Activated T-cell treated with anti-CD3 and anti-CD28 coated beads for 24 hours (primary cell): ENCODE measurements at places on chromosomes 11 and 22.

- DNase-seq = no peak
Observed at GRCh38 chr22:36971341-36972125, 47.7 kb downstream of the TST start.

DNA sequence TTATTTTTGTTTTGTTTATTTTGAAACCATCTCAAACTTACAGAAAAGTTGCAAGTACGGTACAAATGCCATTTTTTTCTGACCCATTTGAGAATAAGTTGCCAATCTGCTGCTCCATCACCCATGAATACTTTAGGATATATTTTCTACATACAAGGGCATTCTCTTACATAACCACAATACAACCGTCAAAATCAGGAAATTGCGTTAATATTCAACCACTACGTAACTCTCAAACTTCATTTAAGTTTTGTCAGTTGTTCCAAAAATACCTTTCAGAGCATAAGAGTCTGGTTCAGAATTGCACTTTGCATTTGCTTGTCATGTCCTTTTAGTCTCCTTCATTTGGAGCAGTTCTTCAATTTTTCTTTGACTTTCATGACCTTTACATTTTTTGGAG lies 194.3 kb upstream of the BDNF start:
- no peak for DNase-seq

DNA sequence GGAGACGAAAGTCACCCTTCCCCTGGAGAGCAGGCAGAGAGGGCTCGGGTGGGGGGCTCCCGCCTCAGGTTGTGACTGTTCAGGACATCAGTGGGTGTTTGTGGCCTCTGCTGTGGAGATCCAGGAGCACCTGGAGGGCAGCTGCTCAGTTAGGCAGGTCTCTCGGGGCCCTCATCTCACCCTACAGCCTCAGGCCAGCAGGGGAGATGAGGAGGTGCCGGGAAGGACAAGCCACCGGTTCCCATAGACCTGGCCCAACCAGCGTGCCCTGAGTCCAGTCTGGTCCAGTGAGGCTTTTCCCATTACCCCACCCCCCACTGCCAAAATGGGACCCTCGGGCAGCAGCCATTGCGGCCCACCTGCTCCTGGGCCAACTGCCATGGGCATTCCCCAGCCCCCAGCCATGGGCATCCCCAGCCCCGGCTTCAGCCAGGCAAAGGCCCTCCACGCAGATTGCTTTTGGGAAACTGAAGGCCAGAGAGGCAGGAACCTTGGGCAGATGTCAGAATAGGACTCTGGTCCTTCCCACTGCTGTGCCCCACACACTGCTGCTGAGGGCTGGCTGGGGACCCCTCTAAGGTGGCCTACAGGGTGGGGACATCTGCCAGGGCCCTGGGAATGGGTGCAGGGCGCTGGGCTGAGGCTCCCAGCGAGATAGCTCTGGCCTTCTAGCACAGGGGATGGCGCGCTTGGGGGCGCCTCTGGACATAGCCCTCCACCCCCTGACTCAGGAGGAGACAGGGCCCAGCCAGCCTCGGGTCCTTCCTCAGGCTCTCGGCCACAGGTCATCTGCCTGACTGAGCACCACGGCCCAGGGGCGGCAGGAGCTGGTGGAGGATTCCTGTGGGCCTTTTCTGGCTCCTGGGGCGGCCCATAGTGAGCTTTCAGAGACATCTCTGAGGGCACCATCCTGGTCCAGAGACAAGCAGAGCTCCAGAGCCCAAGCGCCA lies 4.8 kb downstream of the PIM3 start:
- DNase-seq = no peak

GRCh38 chr11:86396396-86396795 lies 21.7 kb downstream of the CCDC81 start:
- DNase-seq = no peak

DNA sequence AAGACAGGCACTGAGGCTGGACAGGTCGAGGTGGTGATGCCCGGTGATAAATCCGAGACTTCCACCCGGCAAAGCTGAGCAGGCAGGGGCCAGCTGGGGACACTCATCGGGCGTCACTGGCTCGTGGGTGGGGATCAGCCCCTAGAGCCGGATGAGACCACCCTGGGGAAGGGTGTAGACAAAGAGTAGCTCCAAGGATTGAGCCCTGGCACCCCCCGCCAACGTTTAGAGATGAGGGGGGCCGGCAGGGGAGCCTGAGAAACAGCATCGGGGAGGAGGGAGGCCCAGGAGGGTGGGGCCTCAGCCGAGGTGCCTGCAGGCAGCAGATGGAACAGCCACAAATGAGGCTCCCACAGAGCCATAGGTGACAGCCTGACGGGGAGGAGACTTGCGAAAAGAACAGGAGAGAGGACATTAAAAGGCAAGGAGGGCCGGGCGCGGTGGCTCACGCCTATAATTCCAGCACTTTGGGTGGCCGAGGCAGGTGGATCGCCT lies 27.4 kb upstream of the CBX7 start:
- DNase-seq = no peak

GRCh38 chr11:126403658-126404057 lies 48.2 kb downstream of the ST3GAL4 start:
- DNase-seq = no peak

- DNase-seq = peak; percentile 50
Observed at GRCh38 chr11:72642884-72643522, 31.2 kb downstream of the PDE2A start.

DNA sequence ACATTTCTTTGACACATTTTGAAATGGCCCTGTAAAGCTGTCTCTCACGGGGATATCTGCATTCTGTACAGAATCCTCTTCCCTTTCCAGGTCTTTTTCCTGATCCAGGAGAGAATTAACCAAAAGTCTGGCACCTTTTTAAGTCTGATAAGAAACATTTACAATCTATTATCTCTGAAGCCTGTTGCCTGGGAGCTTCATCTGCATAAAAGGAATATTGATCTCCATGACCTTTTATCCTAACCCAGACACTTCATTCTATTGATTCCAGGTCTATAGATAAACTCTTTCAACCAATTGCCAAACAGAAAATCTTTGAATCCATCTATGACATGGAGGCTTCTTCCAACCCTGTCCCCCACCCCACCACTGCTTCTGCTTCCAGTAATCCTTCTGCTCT lies 33.7 kb upstream of the EI24 start:
- no peak for DNase-seq

DNA sequence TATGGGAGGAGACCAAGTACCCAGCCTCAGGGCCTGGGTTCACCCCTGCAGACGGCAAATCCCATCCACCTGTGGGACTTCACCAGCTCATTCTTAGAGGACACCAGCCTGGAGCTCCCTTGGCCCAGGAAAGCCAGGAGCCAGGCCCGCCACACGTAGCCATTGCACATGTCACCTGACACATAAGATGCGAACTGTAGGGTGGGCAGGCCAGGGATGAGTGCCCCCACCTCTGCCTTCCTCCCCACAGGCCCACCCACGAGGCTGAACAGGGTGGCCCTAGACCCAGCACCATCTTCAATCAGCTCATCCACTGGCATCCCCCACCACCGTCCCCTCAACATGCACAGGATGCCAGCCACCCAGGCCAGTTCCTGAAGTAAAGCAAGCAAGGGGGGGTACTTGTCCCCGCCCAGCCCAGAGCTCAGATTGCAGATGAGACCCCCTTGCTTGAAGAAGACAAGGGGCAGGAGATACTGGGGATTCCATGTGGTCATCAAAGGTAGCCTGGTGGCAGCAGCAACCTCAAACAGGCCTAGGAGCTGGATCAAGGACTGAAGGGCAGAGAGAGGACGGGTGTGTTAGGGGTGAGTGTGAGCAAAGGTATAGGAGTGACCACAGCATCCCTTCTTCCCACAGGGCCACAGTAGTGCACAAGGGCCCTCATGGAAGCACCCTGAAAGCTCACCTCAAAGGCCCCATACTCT lies 45.6 kb downstream of the IGLL5 start:
- no peak for DNase-seq

GRCh38 chr22:34294476-34294875 lies 374.2 kb upstream of the LARGE1 start:
- no peak for DNase-seq

- DNase-seq = no peak
Observed at GRCh38 chr22:28799606-28800307, 612 bp downstream of the XBP1 start.

- DNase-seq = no peak
Observed at GRCh38 chr11:41065432-41065831, 394.0 kb downstream of the LRRC4C start.

DNA sequence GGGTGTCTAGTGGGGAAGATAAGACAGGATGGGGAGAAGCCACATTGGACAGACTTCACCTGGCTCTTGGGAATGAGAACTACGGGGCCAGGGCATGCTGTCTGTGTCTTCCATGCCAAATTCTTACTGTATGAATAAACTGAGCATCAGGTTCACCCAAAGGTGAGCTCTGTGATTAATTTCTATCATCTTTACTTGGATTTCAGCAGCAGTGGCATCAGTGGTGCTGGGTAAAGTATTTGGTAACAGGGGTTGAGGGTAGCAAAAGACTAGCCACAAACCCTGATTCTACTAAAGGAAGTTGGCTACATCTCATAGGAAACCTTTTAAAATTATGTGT lies 38.8 kb downstream of the IRAG1 start:
- no peak for DNase-seq

DNA sequence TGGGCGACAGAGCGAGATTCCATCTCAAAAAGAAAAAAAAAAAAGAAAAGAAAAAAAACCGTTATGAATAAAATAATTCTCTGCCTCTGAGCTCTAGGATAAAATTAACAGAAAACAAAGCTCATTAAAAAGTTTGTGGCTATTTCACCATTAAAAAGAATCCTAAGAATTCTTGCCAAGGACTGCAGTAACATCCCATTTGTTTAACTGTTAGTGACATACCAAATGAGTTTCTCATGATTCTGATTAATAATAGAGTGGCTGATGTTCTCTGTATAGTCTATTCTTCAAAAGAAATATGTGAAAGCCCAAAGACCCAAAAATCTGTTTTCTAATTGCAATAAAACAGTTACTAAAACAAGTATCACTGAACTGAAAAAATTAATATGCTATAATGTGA lies 19.7 kb downstream of the CLNS1A start:
- no peak for DNase-seq

DNA sequence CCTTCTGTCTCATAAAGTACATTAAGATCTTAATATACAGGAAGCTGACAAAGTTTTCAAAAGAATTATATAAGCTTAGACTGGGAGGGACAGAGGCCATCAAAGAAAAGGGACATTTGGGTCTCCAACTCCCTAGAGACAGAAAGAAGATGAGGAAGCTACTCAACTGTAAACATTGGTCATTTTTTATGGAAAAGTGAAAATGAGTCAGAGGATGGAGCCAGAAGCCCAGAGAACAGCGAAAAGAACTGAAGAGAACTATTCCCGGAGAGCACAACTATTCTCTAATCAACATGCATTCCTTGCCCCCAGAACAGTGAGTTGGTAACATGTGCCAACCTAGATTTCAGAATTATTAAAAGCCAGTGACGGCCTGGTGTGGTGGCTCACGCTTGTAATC lies 779.3 kb downstream of the DLG2 start:
- DNase-seq = no peak

GRCh38 chr22:42745118-42745517 lies 24.4 kb upstream of the A4GALT start:
- DNase-seq = no peak

GRCh38 chr11:112437096-112437495 lies 176.4 kb upstream of the PLET1 start:
- DNase-seq = no peak

DNA sequence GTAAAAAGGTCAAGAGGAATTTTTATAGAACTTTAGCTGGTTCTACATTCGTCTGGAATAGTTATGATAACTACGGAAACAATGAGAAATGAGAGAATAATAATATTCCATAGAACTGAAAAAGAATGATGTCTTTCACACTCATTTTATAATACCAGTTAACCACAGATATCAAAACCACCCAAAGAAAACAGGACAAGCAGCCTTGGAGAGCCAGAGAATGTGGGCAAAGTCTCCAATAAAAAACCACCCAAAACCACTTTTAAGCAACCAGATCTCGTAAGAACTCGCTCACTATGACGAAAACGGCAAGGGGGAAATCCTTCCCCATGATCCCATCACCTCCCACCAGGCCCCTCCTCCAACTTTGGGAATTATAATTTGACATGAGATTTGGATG lies 60.8 kb downstream of the ARHGAP32 start:
- no peak for DNase-seq

DNA sequence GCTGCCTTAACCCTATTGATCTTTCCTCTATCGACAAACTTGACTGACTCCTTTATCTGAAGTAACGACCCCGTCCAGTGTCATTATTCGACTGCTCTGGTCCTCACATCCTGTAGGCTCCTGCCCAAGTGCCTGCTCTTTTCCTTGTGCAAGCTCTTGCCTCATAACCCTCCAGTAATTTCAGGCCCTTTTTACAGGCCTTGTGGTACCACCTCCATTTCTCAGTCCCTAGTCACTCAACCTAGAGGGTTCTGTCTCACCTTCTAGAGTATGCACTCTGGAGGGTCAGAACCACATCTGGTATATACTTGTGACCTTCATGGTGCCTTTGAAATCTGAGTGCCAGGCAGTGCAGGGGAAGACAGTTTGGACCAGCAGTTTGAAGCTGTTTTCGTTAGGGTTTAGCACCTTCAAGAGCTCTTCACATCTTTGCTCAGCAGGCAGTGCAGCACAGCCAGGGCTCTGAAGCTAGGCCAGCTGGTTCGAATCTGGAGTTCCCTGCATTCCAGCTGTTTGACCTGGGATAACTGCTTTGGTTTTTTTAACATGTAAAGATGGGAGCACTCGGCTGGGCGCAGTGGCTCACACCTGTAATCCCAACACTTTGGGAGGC lies 11.2 kb downstream of the SNRPD3 start:
- no peak for DNase-seq

DNA sequence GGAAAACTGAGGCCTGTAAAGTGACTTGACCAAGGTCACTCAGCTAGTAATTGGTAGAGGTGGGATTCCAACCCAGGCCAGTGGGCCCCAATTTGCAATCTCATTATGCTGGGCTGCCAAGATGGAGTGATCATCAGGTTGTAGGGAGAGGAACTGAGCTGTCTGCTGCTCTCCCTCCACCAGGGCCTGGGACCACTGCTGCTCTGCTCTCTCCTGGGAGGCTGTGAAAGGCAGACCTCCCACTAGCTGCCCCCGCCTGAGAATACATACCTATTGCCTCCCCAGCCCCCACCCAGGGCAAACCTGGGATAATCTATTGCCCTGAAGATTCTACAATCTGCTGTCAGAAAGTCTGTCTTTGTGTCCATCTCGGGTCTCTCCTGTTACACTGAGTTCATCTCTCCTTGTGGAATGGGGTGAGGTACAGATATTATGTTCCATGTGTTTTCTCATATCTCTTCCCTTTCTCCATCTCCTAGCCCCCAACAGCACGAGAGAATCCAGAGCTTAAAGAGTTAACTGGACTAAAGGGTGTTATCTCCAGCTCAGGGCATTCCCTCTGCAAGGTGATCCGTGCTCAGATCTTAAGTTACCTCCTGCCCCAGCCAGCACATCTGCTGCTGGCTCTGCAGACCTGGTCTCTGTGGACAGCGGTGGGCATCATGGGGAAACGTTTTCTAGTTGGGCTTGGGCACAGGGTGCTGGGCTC lies 5.6 kb downstream of the NECTIN1 start:
- no peak for DNase-seq

- DNase-seq = no peak
Observed at GRCh38 chr11:128490092-128490491, 97.3 kb downstream of the ETS1 start.

- DNase-seq = no peak
Observed at GRCh38 chr22:20110359-20110985, 5.4 kb upstream of the RANBP1 start.

GRCh38 chr22:46737105-46737975 lies 712 bp downstream of the CERK start:
- DNase-seq = peak; percentile 38

- DNase-seq = no peak
Observed at GRCh38 chr11:86802601-86803051, 2.3 kb downstream of the PRSS23 start.
